ENCODE measurements at places on chromosomes 6 and 20.

DNA sequence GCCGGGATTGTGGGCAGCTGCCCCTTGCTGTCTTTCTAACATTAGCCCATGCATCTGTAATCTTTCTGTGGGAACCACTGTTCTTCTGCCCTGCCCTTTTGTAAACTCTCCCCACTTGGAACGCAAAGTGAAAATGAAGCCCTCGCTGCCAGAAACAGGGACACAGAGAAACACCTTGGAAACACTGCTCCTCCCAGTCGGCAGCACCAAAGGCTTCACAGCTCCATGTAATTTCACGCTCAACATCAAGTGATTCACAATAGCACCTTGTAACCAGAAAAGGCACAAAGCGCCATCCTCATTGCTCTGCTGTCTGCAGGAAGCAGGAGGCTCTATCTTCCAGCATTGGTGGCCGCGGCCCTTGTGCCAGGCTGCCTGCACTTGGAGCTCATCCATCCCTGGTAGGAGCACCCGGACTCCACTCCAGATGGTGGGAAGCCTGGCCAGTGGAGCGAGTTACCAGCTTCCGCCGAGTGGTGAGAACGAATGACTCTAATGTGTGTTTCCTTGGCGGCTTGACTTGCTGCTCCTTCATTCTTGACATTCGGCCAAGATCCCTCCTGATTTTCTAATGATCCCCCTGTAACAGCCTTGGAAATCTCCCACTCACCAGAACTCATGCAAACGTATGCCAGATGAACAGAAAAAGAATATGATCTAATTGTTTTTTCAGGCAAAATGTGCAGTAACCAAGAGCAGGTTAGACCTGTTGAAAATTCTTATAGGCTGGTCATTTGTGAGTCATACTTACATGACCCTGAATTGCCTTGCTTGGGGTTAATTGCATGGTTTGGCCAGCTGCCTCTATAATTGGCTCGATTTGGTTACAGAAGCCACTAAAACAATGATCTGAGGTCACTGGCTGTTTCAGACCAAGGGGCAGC lies 169.1 kb upstream of the CDYL start:
- DNase-seq, result no peak

GRCh38 chr6:26441977-26442376 lies 1.7 kb downstream of the BTN3A3 start:
- no peak for DNase-seq

GRCh38 chr6:55210952-55211351 lies 36.6 kb downstream of the HCRTR2 start:
- no peak for DNase-seq

- no peak for DNase-seq
Measured at GRCh38 chr20:1134355-1134754, 16.0 kb downstream of the PSMF1 start.

DNA sequence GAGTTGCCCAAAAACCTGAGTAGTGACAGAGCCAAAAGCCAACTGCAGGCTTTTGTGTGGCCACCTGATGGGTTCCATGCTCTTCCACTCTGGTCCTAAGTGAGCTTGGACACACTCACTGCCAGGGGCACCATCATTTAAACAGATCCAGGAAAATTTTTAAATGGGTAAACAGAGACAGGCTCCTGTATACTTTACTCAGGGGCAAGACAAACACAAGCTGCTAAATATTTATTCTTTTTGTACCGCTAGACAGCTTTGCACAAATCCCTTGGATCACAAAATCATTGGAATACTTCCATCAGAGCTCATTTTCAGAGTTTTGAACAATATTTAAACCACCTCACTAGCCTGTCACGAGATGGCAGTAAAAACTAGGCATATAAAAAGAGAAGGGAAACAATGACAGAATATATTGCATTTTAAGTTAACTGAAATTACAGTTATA lies 31.4 kb downstream of the GCLC start:
- DNase-seq, result no peak

DNA sequence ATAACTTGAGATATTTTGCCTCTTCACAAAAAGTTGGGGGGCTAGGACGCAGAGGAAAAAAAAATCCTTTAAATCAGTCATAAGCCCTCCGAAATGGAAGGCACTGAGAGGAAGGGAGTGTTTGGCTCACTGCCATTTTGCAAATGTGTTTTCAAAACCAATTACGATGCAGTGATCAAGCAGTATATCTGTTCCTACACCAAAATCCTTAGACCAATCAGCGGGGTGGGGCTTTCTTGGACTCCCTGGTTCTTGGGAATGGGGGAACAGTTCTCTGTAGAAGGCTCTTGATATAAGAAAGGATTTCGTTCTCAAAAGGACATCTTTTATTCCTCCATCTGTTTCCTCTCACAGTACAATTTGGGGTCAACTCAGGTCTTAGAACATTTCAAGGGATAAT lies 478.6 kb upstream of the JARID2 start:
- no peak for DNase-seq

DNA sequence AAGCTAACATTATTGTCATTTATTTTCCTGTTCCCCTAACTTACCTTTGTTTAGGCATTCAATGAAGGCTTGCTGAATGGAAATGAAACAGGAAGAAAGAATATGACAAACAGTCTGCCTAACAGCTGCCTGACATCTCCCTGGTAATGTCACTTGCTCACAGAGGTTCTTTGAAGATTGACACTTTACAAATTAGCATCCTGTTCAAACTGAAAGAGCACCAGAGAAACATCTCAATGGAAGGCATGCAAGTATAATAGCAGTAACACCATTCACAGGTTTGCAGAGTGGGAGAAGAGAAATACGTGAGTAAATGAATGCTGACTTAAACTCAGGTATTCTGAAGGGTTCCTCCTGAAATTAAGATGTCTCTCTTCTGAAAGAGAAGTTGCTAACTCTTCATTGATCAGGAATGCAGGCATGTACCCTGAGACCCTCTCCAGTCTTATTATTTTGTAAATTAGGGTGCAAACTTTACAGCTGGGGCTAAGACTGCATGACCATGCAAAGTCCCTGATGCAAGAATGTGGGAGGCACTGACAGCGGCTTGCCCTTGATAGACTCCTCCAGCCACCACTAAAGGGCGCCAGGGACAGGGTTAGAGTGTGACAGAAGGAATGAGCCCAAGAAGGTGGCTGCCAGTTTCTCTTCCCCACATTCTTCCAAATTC lies 1.3 kb upstream of the SMLR1 start:
- no peak for DNase-seq

GRCh38 chr20:17171746-17172280 lies 55.0 kb upstream of the PCSK2 start:
- DNase-seq, result no peak

- no peak for DNase-seq
Measured at GRCh38 chr6:156421933-156422332, 355.2 kb upstream of the ARID1B start.

DNA sequence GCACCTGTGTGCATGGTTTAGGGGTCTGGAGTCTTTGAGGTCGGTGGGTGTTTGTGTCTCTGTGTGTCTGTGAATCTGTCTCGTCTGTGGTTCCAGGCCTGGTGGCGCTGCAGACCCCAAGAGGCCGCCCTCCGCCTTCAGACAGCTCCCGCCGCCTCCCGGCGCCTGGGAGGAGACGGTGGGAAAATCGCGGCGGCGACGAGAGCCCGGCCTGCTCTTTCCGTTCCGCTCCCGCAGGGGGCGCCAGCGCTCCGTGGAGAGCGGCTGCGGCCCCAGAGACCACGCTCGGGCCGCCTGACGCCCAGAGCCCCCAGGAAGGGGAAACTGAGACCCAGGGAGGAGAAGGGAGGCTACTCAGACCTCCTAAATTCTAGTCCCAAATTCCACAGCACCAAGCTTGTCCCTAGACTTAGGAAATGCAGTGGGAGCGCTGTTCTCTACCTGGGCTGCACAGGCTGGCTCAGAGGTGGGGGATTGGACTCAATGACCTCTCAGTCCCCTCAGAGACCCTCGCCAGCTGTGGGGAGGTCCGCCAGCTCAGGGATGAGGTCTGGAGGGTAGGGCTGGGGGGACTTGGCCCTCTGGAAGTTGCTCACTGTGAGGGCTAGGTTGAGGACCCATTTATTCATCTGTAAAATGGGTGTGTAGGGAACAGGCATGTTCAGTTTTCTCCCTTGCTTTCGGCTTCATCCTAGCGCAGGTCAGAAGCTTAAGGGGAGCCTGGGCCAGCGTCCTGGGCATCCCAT lies 36.9 kb upstream of the BLCAP start:
- peak; percentile 33 for DNase-seq

- no peak for DNase-seq
Measured at GRCh38 chr6:8860671-8861070, 425.3 kb upstream of the SLC35B3 start.

DNA sequence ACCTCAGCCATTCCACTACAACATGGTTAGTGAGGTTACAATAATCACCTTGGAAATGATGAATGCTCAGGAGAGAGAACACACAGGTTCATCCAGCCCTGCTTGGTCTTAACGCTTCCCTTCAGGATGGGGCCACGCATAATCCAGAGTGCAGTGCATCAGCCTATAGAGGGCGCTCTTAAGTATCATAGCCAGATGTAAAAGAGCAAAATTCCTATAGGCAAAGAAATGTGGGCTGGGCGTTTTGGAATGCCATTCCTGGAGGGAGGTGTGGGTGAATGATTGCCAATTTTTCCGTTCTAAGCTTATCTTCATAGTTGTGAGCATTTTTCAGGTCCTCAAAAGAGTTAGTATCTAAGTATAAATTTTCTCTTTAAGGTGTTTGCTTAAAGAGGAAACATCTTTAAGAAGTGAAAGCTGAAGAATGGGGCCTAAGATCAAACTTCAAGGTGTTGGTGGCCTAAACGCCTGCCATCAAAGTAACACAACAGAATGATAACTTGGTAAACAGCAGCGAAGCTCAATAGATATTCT lies 1.8 kb downstream of the RIPOR2 start:
- peak; percentile 46 for DNase-seq

DNA sequence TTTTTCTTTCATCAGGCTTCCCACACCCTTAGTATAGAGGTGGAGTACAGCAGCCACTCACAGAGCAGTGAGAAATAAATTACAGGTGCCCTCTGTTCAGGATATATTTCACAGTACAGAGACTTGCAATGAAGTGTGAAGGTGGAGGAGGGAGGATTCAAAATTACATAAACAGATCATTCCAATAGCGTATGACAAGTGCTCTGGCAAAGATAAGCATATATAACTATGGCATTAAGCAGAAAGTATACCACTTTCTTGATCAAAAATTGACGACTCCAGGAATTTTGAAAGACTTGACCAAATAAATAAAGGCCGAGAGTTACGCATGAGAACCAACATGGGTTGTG lies 108.7 kb downstream of the GPX5 start:
- DNase-seq, result no peak

GRCh38 chr6:130063806-130064205 lies 45.4 kb downstream of the L3MBTL3 start:
- DNase-seq, result no peak

DNA sequence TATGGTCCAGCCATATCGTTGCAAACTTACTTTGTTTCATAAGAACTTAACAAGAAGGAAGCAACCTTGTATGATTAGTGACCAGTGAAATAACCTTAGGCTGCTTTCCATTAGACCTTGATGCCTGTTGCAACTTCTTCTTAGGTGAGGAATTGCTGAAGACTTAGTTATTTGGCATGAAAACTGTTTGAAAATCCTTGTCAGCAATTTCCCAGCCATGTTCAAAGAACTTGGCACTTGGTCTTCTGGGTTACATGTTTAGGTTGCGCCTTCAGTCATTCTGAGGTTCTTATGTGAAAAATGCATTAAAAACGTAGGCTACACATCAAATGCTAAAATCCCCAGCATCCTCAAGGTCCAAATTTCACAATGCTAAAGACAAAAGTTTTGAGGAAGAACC lies 232.0 kb upstream of the CEP162 start:
- DNase-seq, result no peak

- no peak for DNase-seq
Measured at GRCh38 chr6:44824567-44824966, 437.1 kb downstream of the CDC5L start.

DNA sequence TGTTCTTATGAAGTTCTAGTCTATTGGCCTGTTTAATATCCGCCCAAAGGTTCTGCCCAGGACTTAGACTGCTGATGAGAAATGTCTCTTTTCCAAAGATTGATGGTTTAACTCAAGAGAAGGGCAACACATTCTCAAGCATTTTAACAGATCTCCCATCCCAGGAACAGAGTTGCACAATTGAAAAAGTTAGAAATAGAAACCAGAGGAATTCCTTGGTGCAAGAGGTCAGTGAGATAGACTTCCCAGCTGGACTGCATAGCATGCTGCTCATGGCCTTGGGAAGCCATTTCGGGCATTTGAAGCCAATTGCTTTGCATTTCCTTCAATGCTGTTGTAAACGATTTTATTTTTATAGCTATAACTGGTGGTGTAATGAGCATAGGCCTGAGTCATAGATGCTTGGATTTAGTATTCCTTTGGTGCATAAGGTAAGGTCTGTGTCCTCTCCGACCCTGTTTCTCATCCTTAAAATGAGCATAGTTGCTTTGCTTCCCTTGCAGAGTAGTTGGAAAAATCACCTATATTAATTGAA lies 292.2 kb upstream of the JAG1 start:
- no peak for DNase-seq

DNA sequence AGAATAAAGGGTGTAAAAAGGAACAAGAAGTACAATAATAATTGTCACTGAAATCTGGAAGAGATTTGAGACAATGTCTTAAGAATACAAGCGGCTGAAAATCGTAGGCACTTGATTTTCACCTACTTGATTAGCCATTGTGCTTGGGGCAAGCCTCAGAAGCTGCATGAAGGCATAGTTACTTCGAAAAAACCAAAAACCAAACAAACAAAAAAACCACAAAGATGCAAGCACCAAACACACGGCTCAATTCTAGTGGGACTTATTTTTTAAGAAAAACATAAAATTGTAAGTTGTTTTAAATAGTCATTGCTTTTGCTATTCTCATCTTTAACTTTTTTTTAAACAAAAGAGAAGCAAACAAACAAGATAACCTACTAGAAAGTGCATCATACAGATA lies 235.6 kb downstream of the OGFRL1 start:
- DNase-seq, result no peak

- DNase-seq, result peak; percentile 5
Measured at GRCh38 chr6:10561611-10562199, 40.6 kb downstream of the GCNT2 start.

DNA sequence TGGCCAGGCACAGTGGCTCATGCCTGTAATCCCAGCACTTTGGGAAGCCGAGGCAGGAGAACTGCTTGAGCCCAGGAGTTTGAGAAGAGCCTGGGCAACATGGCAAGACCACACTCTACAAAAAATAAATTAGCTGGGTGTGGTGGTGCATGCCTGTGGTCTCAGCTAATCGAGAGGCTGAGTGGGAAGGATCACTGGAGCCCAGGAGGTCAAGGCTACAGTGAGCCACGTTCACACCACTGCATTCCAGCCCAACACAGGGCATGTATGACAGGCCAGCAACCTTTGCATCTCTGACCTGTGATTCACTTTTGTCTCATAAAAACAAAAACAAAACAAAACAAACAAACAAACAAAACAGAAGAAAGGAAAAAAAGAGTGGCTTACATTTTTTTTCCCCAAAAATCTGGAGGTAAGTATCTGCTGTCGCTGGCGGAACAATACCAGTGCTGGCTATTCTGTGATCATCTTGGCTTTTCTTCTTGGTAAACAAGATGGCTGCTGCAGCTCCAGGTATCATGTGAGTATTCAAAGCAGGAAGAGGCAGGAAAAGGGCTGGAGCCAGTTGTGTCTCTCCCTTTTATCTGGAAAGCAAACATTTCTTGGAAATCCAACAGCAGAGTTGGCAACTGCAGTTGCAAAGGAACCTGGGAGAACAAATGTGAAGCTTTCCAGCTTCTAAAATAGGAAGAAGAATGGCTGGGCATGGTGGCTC lies 40.4 kb upstream of the ZMYND8 start:
- DNase-seq, result no peak

GRCh38 chr20:63857764-63858392 lies 3.4 kb upstream of the ABHD16B start:
- no peak for DNase-seq

- DNase-seq, result no peak
Measured at GRCh38 chr20:34998331-34998950, 42.8 kb downstream of the MYH7B start.

GRCh38 chr6:95133578-95133977 lies 443.8 kb upstream of the MANEA start:
- DNase-seq, result no peak

Measured in inflammatory macrophage (primary cell).